ENCODE measurements at places on chromosomes 3 and 15. TPM values are rescaled to one million over a fixed set of nuclear protein-coding genes. Genes with fewer than 3 reads are reported as not detected.

GRCh38 chr15:25368850-25369249, 70.0 kb downstream of the UBE3A start:
- DNase-seq, result no peak

Gene STARD5
- total RNA-seq, result 0.63 TPM

Gene BBX
- 35.7 TPM for total RNA-seq

- DNase-seq, result no peak
These were observed 80.8 kb upstream of the IL12A start for GRCh38 chr3:159907828-159908227.

DNA sequence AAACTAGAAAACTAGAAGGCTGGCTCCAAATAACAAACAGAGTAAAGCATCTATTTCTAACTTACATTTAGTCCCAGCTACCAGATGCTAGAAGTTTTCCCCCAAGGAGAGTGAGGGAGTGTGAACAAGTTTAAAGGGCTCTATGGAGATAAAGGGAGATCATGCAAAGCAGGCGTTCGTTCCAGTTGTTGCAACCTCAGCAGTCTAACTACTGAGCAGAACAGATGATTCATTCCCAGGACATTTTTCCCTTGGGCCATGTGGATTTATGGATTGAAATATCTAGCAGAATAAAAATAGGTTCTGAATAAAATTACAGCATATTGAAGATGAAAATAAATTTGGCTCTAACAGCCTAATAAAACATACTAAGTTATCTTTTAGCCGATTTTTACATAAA, 154.8 kb upstream of the TTC14 start:
- DNase-seq, result no peak

Gene ALDH1A2
- total RNA-seq, result 18.7 TPM

- DNase-seq, result no peak
These were observed 75.1 kb downstream of the CCK start for GRCh38 chr3:42190701-42191442.

DNA sequence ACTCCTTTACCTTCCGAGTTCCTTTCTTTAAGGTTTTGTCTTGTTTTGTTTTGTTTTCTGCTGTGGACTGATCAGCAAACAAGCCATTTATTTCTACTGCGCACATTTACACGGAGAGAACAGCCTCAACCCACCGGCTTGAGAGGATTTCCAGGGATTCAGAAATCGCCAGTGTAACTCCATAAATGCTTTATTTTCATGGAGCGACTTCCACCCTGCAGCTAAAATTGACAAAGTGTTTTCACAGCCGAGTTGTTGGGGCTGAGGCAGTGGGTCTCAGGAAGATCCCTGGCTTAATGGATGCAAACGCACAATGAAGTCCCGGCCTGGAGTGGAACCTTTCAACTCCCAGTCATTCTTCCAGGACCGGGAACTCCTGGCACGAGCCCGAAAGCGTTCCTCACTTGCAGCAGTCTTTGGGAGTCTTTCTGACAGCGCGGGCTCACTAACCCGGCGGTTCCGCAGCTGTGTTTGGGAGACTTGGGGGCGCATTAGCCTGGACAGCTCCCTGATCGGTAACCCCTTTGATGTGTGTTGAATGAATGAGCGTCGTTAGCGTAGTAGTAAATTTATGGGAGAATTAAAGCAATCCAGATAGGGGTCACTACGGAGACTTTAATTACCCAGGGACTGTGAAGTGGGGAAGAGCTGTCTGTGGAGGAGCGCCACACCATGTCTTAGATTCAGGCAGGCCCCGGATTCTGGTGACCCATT, 785 bp upstream of the MYRIP start:
- DNase-seq, result no peak

Gene MYL3
- 4.2 TPM for total RNA-seq

DNA sequence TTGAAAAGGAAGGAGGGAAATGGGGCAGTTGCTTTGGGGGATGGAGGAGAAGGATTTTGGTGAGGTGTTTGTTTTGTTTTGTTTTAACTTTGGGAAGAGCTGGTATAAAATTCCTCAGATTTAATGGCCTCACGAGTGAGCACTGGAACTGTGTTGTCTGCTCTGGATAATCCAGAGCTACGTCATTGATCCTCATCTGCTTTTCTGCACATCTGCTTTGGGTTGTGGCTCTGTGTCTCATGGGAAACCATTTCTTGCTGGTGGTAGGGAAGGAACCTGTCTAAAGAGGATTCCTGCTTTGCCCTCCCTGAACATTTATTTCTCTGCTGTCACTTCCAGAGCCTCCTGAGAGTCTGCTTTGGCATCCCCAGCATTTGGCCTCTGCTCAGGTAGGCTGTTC, 3.1 kb downstream of the SNRK start:
- no peak for DNase-seq

Measured in epithelial cell of proximal tubule (primary cell).